DMS79 (cell line): ENCODE measurements at places on chromosomes 16 and 17.

DNA sequence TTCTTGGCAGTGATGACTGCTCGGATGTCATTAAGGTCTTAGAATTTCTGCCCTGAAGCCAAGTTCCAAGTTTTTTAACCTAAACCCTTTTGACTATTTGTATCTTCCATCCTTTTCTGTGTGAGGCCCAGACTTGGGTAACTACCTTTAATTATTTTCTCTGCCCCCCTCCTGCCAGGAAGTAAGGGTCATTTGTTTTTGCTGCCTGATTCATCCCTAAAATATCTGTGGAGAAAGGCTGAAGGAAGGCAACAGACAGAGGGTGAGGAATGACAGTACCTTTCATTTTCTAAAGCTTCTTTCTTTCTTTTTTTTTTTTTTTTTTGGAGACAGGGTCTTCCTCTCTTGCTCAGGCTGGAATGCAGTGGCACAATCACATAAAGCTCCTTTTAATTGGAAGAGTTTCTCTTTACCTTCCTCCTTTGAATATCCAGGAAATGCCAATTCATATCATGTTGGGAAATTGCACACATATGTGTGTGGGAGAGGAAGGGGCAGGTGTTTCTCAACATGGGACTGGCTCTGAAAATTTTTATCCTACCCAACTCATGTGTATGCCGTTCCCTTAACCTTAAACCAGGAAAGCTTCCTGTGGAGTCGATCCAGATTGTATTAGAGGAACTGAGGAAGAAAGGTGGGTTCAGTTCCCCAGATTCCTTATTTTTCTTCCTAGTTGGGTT, 957 bp downstream of the VPS25 start:
- DNase-seq, result no peak

GRCh38 chr17:57622683-57623433, 122.2 kb downstream of the CCDC182 start:
- DNase-seq, result no peak

DNA sequence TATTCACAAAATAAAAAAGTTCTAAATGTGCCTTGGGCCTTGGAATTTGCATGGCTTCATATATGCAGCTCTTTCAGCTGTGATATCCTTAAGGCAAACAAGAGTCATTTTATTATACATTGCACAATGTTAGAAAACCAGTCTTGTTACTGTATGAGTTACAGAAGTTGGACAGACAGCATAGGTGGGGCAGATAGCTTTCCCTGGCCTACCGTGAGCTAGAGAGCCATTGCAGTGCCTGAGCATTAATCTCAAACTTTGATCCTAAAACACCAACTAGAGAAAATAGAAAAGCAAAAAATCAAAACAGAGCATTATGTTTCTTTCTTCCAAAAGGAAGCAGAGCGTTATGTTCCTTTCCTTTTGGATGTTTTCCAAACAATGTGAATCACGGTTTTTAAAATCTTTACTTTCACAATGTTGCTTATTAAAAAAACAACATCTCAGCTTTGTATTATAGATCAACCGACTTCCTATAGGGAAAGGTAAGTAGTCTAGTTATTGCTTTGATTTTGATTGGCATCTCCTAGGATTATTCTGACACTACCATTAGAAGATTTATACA, 32.2 kb downstream of the ARHGAP44 start:
- no peak for DNase-seq

- no peak for DNase-seq
Measured at GRCh38 chr17:67221062-67221998, 23.7 kb downstream of the HELZ start.

GRCh38 chr16:57273826-57274225, 10.6 kb downstream of the PLLP start:
- DNase-seq, result no peak

GRCh38 chr17:33981711-33982601, 273.1 kb upstream of the CCL2 start:
- peak; percentile 98 for DNase-seq

DNA sequence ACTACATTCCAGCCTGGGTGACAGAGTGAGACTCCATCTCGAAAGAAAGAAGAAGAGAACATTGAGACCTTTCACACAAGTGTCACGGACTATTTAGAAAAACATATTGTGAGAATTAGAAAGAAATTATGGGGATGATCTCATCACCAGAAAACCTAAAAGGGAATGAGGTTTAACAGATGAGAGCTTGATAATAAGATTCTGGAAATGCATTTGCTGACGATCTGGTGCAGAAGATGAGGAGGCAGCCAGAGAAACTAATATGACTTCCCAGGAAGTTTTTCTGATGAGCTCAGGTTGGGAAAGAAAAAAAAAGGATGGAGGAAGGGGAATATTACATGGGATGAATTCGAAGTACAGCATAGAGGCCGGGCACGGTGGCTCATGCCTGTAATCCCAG, 10.8 kb upstream of the APOH start:
- no peak for DNase-seq

DNA sequence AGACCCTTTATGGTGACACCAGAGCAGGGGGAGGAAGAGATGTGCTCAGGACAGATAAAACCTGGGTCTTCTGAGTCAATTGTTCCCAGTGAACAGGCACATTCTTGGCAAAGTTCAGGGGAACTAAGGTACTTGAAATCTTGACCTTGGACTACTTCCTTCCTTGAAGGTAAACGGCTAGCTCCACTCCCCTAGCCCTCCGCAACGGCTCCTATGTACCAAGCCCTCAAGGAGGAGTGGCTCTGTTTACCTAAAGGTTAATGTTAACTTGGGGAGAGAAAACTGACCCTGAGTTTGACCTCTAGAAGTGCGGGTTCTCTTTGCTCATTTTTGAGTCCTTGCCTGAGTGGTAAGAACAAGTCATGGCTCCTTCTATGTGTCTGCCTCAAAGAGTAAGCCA, 7.8 kb downstream of the TTLL6 start:
- DNase-seq, result no peak

- no peak for DNase-seq
Measured at GRCh38 chr17:29358416-29358815, 31.7 kb upstream of the TAOK1 start.

DNA sequence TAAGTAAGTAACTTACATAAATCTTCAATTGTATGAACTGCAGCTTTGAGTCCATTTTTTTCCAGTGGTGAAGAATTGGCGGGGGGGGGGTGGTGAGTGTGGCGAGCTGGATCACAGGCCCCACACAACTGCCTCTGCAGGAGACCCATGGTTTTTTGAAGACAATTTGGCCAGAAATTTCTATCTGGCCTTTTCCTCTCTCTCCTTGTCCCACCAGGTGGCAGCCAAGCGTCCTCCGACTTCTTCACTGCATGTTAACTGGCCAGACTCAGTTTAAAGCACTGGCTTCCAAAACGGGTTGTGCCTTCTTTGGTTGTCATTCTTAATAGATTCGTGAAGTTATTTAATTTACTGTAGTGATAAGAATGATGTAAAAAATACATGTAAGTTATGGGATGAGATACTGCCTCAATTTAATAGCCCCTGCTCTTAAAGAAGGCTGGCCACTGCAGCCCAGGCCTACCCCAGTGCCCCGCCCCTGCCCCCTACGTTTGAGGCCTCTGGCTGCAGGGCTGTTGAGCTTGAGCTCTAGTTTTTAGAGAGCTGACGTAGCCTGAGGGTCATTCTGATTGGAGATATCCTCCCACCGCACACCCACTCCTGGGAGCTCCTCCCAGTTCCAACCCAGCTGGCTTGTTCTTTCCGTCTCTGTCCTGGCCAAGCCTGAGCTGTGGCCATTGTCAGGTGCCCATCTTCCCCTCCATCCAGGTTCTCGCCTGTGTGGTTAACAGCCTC, 36.4 kb downstream of the AKAP1 start:
- no peak for DNase-seq

DNA sequence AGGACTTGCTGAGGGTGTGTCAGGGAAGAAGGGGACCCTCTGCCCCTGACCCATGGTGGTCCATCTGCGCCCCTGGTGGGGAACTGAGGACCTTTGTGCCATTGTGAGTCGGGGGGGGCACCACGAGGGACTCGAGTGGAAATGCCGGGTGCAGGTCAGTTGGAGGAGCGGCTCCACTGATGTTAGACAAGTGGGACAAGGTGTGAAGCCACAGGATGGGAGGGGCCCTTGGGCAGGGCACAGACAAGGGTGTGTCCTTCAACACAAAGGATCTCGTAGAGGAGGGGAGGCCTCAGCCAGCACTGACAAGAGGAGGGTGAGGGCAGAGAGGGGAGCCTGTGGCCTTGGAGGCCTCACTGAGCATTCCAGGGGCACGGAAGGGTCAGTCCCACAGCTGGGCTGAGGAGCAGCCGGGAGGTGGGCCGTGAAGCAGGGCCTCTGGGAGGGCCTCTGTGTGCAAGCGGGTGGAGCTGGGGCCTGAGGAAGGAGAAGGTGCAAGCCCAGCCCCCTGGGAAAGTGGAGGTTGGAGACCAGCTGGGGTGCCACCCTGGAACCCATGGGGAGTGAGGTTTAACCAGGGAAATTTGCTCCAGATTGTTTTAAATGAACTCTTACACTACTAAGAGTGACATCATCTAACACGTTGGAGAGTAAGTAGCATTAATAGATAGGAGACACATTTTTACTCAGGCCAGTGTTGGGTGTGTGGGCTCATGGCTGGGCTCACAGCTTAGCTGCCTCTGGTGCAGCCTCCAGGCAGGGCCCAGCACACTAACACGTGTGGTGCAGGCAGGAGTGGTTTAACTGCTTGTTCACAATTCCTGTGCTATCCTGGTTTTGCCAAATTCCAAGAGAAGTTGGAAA, 27.9 kb downstream of the NARF start:
- no peak for DNase-seq

GRCh38 chr16:81885976-81886586, 107.0 kb downstream of the PLCG2 start:
- no peak for DNase-seq

DNA sequence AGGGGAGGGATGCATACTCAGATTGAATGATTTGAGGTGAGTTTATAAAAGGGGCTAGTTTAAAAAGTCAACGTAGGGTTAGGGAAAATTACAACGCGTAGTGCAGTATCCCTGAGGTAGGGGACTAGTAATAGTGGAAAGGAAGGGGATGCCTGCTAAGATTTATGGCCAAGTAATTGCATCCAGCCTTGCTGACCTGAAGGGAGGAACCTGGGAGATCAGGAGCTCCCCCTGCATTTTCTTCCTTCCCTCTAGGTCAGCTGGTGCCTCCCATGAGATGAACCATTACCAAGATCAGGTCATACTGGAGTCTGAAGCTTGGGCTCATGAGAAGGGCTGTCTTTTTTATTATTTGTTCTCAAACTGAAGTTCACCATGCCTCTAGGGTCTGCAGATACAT, 606.6 kb downstream of the TMEM114 start:
- no peak for DNase-seq

GRCh38 chr17:67059372-67059771, 15.0 kb downstream of the CACNG1 start:
- no peak for DNase-seq

DNA sequence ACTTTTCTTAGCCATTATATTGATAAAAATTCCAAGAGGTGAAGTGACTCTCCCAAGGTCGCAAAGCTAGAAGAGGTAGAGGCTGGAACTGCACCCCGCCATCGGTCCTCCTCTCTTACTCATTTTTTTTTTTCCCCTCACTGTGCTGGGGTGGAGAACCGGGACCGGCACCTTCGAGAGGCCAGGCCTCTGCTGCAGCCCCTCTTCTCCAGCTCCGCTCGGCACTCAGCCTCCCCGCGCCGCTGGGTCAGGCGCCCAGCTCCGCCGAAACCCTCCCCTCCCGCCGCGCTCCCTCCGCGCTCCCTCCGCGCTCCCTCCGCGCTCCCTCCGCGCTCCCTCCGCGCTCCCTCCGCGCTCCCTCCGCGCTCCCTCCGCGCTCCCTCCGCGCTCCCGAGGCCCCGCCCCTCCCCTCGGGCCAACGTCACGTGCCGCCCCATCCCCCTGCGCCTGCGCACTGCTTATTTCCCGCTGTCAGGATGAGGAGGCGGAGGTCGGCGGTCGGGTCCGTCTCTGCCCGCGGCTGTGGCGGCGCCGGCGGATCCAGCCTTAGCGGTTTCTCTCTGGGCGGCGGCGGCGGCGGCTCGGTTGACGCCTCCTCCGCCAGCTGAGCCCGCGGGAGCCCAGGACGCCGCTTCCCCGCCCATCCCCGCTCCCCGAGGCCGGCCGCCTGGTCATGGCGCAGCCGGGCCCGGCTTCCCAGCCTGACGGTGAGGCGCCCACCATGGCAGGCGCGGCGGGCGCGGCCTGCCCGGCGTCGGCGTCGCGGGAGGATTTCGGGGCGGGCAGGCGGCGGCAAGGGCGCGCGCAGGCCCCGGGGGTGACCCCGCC, at the start of gene RABEP1:
Gene RABEP1 (plus strand): TSS at position 471 of the 828 bp plus-strand sequence. CDS start 203 bp downstream, at position 674.
- peak; percentile 29 for DNase-seq

DNA sequence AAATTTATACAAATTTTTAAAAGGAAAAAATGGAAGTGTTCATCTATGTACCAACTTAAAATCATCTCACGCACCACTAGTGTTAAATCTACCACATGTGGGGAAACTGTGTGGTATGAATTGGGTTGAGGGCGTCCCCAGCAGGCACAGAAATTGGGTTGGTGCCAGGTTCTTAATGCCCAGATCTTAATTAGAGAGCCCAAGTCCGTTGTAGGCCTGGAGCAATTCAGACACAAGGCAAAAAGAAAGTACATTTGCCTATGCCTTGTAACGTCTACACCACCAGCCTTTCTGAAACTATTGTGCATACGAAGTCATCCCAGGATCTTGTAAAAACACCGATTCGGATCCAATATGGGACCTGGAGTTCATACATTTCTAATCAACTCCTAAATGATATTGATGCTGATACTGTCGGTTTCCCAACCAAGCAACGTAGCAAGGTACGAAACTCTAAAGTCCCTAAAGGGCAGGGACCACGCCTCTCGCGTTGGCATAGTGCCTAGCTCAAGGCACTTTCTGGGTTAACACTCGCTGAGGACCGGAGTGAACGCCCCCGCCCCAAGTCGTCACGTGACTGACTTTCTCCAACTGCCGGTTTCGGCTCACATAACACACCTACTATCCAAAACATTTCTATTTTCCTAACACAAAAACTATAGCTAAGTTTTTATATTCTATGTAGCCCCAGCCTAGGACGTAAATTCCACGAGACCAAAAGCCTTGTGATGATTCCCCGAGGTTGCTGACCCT, 945 bp upstream of the UQCRC2 start:
- DNase-seq, result peak; percentile 11

DNA sequence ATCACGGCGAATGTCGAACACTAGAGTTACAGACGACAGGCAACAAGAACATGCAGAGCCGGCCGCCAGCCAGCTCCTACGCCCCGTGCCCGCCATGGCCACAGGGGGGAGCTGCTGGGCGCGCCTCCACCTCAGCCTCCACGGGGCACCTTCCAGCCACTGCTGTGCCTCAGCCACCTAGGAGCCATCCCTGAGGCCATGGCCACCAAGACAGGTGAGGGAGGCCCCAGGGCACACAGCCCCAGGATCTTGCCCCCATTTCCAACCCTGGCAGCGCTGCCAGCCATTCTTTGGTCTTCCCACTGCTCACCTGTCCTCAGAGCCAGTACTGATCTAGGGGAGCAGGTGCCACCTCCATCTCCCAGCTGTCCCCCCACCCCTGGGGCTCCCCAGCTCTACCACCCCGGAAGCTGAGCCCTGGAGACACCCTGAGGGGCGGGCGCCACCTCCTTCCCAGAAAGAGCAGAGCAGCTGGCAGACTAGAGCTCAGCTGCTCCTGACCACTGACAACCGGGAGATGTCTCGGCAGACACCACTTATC, 11.8 kb downstream of the GNPTG start:
- DNase-seq, result no peak

- DNase-seq, result no peak
Measured at GRCh38 chr17:69048634-69049033, 12.1 kb downstream of the ABCA9 start.

- DNase-seq, result no peak
Measured at GRCh38 chr17:31512104-31512740, 120.7 kb downstream of the RAB11FIP4 start.

- DNase-seq, result no peak
Measured at GRCh38 chr17:63609816-63610573, 9.3 kb downstream of the TACO1 start.

- DNase-seq, result no peak
Measured at GRCh38 chr16:53556521-53556920, 53.5 kb upstream of the AKTIP start.
